ENCODE measurements at places on chromosomes 13 and 19.

DNA sequence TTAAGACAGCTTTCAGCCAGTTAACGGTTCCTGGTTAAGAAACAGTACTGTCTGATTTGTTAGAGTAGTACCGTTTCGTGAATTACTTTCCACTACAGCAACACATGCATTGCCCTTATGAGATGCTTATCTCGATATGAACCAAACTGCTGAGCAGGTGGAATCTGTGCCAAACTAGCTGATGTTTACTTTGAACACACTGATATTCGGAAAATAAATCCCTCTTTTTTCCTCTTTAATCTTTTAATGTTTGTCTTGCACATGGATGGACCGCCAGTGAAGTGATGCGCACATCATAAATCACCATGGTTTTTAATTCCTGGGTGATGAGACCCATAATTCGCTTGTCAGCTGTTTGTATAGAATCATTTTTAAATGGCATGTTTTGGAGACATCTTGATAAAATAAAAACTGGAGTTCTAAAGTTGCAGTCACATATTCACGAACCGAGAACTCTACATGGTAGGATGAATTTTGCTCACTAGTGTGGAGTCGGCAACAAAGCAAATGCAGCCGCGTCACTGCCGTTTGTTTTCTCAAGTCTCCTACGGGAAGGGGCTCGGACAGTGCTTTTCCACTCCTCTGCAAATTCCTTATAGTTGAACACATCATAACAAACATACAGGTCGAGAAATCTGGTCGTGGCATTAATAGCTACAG, 1.1 kb downstream of the GJA3 start:
- no peak for DNase-seq

- DNase-seq: no peak
Observed at GRCh38 chr19:19039901-19040300, 6.5 kb downstream of the ARMC6 start.

GRCh38 chr19:39677961-39678889, 22.5 kb downstream of the LGALS16 start:
- peak; percentile 90 for DNase-seq

DNA sequence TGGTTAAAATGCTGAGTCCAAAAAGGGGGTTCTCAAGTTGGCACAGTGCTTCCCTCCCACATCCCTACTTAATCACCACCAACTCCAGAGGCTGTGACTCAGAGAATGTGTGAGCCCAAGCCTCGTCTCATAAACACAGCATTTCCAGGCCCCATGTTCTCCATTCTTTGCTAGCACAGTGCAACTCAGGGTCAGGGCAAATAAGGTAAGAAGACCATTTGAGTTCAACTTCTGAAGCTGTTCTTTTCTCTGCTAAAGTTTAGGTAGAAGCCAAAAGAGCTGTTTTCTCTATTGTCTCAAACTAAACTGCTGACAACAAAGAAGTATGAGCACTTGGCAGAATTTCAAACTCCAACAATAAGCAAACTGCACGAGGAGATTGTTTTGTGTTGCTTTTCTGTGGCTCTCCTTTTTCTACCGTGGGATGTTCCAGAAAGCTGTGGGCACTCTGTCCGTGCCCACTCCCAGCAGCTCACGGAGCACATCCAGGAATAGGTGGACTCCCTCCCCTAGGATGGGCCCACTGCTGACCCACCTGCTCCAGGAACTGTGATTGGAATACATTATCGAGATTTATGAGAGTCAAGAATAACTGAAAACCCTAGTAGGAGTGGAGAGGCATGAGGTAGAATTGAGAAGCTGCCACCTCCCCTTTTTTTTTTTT, 494.3 kb downstream of the COG6 start:
- no peak for DNase-seq

- DNase-seq: no peak
Observed at GRCh38 chr13:43766725-43767124, 20.0 kb downstream of the ENOX1 start.

DNA sequence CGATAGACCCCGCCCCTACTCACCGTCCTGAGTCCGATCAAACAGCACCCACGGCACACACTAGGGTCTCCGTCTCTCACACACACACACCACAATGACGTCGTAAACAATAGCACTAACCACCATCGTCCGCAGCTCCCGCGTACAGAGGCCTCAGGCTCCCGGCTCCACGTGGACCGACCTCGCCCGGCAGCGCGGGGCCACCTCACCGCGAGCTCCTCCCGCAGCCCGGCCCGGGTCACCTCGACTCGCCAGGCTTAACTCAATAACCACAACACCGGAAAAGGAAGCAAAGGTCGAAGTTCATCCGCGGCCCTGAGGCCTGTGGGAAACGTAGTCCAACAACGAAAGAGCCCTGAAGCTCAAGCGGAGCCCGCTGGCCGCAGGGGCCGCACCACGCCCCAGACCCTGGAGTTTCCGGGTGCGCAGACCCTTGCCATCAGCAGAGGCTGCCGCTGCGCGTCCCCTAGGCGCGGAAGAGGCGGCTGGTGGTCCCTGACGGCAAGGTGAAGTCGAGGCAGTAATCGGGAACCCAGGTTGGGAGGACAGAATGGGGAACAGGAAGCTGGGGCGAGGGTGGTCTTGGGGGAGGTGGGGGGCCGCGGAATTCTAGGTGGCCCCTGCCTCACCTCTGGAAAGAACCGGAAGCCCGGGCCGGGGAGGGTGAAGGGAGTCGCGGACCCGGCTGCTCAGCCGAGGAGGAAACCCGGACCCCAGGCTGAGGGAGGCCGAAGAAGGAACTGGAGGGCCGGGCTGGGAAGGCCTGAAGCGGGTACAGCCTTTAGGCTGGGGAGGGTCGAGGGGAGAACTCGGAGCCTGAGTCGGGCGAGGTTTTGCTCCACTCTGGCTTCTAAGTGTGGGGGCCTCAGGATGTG, at the start of gene ZNF529:
TSS of gene ZNF529 (minus strand) at position 273 of the 875 bp plus-strand sequence. CDS start 946 bp downstream, outside the sequence.
- peak; percentile 79 for DNase-seq

DNA sequence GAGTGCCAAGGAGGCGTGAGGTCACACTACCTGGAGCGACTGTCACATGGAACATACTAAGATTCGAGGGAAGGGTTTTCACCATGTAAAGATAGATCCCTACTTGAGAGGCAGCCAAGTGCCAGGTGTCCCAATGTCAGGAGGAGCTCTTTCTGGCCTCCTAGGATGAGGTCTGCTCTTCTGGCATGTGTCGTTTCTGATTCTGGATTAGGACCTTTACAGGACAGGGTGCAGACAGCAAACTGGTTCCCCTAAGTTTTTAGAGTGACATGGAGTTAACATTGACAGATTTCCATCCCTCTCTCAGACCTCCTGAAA, 75.3 kb downstream of the ZNF536 start:
- no peak for DNase-seq

DNA sequence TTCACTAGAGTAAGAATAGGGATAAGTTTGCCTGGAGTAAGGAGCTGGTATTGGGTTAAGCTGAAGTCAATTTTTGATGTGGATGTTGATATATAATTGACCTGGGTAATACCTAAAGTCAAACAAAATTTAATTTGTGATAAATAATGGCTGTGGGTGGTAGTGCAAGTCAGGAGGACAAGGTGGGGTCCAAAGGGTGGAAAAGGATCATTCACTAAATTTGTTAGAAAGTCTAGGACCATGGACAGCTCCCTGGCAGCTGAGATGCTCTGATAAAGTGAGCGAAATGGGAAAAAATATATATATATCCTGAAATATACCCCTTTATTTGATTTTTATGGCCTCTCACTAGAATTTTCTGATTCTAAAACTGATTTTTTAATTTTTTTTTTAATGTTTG, 463.5 kb downstream of the GPC6 start:
- DNase-seq: peak; percentile 51

DNA sequence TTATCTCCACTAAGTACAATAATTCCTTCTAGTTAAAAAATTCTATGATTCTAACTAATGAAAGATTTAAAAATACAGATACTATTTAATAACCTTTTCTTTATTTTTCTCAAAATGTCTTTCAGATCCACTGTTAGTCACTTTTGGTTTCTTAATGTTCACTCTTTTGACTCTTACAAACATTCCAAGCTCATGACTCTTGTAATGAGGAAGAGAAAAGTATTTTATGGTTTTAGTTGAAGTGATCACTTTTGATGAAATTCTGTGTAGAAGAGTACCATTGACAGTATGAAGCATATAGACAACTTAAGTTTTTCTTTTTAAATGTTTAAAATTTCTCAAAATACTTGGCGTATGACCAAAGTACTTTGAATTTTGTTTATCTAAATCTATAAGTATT, 27.8 kb downstream of the COG3 start:
- DNase-seq: no peak

- no peak for DNase-seq
Observed at GRCh38 chr19:45161738-45162607, 1.2 kb upstream of the NKPD1 start.

DNA sequence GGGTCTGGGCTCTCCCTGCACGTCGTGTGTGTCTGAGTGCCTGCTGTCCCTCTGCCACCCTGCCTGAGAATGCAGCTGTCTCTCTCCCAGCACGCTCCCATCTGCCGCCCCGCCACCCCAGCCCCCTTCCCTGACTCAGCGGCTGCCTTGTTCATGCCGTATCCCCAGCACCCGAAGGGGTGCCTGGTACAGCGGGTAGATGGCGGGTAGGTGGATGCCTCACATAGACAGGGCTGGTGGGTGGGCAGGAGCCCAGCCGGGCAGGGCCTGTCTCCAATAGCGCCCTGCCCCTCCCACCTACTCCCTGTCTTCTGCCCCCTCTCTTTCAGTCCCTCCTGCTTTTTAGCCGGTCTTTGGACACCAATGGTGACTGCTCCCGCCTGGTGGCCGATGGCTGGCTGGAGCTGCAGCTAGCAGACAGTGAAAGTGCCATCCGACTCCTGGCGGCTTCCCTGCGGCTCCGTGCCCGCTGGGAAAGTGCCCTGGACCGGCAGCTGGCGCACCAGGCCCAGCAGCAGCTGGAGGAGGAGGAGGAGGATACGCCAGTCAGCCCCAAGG, 30.3 kb downstream of the DHX34 start:
- no peak for DNase-seq

DNA sequence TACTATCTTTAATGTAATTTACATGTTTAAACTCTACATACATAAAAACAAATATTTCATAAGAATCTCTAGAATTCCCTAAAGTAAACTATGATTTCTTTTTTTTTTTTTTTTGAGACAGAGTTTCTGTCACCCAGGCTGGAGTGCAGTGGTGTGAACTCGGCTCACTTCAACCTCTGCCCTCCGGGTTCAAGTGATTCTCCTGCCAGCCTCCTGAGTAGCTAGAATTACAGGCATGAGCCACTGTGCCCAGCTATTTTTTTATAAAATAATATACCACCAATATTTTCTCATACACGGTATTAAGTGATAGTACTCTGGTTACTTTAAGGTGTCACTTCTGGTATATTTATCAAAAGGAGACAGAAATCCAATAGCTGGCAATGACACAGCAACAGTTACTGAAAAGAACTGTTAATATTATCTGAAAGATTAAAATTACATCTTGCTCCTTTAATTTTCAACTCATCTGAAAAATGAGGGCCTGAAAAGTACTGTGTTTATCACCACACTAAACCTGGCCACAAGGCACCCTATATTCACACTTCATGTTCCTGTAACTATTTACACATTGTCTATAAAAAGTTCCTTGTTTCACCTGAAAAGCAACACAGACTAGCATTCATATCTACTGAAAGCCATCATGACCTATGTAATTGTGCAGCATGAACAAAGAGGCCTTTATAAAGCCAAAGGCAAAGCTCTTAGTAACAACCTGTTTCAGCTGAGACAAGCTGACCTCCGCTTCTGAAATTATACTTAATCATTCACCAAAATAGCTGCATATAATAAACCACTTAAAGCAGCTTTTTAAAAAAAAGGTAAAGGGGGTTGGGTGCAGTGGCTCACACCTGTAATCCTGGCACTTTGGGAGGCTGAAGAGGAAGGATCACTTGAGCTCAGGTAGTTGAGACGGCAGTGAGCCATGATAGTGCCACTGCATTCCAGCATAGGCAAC, 106.1 kb downstream of the SLC25A15 start:
- DNase-seq: no peak

DNA sequence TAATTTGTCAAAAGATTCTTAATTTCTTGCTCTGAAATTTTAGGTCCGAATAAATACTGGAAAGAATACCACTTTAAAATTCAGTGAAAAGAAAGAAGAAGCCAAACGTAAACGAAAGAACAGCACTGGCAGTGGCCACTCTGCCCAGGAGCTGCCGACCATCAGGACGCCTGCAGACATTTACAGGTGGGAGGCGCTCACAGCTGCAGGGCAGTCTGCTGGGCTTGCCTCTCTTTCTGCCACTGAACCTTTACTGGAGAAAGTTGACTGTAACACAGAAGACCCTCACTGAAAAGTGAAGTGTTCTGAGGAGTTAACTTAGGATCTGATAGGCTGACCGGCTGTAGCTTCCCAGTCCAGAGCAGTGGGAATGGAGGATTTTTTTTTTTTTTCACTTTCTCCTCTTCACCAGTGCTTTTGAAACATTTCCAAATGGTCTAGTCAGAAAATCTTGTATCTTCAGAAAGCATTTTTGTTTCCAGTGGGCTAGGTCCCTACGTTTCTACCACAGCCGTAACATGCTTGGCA, 69.1 kb downstream of the URI1 start:
- no peak for DNase-seq

DNA sequence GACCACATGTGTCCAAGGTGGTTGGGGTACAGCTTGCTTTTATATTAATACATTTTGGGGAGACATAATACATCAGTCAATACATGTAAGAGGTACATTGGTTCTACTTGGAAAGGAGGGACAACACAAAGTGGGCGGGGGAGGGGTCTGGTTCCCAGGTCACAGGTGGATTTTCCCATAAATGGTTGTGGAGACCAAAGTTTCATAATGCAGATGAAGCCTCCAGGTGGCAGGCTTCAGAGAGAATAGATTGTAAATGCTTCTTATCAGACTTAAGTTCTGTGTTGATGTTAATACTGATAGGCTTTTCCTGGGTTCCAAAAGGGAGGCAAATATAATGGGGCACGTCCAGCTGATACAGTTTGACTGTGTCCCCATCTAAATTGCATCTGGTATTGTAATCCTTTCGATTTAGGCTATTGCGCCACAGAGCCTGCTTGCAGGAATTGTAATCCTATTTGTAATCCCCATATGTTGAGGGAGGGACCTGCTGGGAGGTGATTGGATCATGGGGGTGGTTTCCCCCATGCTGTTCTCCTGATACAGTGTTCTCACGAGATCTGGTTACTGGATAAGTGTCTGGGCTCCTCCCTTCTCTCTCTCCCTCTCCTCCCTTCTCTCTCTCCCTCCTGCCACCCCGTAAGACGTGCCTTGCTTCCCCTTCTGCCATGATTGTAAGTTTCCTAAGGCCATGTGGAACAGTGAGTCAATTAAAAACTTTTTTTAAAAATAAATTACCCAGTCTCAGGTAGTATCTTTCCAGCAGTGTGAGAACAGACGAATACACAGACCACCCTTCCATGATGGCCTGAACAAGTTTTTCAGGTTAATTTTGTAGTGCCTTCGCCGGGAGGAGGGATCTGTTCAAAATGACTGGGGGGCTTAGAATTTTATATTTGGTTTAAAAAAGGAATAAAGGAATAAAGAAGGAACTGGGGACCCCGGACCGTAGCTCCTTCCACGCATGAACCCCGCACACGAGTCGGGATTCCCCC, 44.9 kb downstream of the ZNF823 start:
- peak; percentile 33 for DNase-seq

GRCh38 chr19:57642396-57643046, 9.6 kb downstream of the ZNF211 start:
- DNase-seq: no peak
